Endothelial cell (in vitro differentiated cells): ENCODE measurements at places on chromosomes 11 and 22. TPM values are rescaled to one million over a fixed set of nuclear protein-coding genes. Genes with fewer than 3 reads are reported as not detected.

PIWIL4 gene
- 0.54 TPM for total RNA-seq

SLC22A9 gene
- total RNA-seq: not detected

RIC3 gene
- 5.6 TPM for total RNA-seq

AGBL2 gene
- total RNA-seq: 1.7 TPM

CDC42EP1 gene
- total RNA-seq: 51.2 TPM

NELL1 gene
- total RNA-seq: 0.26 TPM

OR8D1 gene
- total RNA-seq: not detected

BBS1 gene
- 35.8 TPM for total RNA-seq

C11orf97 gene
- not detected for total RNA-seq

POLD3 gene
- total RNA-seq: 16.0 TPM

DNA sequence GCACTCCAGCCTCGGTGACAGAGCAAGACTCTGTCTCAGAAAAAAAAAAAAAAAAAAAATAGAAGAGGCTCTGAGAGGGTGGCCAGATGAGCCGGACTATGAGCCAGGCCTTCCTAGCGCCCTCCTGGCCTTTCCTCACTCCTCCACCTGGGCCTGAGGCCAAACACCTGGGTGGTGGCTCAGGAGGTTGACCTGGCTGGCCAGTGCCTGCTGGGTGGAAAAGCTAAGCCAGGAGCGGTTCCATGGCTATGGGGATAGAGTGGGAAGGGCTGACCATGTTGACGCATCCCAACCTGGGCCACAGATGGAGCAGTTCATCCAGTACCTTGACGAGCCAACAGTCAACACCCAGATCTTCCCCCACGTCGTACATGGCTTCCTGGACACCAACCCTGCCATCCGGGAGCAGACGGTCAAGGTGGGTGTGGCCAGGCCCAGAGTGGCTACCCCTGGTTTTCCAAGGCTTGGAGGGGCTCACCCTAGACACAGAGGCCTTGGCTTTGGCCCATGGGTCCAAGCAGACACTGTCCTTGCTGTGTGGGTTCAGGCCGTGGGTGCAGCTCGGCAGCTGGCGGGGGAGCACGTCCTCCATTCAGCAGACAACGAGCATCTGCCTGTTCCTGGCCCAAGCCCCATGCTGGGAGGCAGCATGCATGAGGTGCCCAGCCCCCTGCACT, 7.6 kb downstream of the SCYL1 start:
- no peak for DNase-seq

DNA sequence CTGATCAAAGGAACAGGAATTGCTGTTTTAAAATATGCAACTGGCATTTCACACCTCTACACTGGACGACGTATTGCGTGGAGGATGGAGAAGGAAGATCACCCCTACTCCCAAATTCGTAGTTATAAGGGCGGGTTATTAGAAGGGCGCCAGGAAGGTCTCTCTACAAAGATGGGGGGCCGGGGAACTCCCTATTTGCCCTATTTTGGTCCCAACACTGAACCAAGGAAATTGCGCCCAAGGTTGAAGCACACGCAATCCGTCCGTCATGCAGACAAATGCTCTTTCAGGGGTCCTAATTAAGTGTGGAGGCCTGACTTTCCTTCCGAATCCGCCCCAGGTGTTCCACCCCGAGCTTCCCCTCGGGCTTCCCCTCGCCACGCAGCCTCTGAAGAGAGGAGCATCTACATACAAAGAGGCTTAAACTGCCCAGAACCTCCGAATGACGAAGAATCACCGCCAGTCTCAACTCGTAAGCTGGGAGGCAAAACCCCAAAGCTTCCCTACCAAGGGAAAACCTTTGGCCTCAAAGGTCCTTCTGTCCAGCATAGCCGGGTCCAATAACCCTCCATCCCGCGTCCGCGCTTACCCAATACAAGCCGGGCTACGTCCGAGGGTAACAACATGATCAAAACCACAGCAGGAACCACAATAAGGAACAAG, 396 bp downstream of the NPAT start:
- DNase-seq: no peak

- no peak for DNase-seq
Measured at GRCh38 chr11:40877256-40877655, 582.2 kb downstream of the LRRC4C start.

DNA sequence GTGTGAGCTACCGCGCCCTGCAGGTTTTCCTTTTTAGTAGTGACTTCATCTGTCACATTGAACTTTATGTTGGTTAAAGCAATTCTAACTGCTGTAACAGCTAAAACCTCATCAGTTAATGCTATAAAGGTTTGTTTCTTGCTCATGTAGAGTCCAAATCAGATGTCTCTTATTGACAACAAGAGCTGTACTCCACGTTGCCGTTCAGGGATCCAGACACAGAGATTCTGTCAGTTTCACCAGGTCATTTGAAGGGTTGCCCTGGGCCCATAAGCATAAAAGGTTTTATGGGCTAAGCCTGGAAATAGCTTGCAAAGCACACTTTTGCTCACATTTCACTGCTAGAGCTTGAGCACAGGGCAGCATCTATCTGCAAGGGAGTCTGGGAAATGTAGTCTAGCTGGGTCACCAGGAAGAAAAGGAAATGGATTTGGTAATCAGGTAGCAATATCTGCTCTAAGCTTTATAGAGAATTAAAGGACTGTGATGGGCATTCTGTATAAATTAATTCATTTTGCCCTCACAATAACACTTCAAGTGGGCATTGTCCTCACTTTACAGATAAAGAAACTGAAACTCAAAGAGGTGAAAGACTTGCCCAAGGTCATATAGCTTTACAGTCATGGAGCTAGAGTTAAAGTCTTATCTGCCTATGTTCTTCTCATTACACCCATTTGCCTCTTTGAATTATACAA, 25.2 kb upstream of the PTPRJ start:
- DNase-seq: no peak

- no peak for DNase-seq
Measured at GRCh38 chr11:134757633-134758032, 345.6 kb upstream of the B3GAT1 start.

GRCh38 chr11:28242596-28242995, 134.4 kb downstream of the METTL15 start:
- DNase-seq: no peak

DNA sequence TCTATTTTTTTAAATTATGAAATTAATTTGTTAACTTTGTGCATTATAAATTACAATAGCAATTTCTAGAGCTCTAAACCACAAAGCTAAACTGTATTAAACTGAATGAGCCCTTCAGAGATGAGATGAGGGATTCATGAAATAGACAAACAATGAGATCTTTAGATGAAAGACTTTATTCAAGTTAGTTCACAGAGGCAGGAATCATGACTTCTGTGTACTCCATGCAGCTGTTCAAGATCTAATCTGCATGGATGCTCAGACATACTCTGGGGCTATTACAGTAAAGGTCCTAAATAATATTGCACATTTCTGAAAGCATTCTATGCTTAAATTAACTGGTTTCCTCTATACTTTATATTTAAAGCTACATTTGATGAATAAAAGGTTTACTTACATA, 122.7 kb downstream of the FCHSD2 start:
- no peak for DNase-seq

DNA sequence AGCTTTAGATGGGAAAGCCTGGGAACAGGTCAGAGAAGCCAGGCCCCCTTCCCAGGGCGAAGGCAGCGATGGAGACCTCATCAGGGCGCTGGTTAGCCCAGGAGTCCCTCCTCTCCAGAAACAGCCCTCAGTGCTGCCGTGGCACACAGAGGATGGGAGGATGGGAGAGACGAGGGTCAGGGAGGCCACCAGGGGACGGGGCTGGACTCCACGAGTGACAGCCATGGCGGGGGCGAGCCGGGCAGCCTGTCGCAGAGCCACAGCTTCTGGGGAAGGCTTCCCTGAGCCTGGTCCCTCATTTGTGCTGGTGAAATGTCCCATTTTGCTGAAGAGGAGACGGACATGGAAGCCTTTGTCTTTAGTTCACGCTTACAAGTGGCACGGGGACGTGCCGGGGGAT, 1390.5 kb downstream of the TBC1D22A start:
- DNase-seq: no peak

DNA sequence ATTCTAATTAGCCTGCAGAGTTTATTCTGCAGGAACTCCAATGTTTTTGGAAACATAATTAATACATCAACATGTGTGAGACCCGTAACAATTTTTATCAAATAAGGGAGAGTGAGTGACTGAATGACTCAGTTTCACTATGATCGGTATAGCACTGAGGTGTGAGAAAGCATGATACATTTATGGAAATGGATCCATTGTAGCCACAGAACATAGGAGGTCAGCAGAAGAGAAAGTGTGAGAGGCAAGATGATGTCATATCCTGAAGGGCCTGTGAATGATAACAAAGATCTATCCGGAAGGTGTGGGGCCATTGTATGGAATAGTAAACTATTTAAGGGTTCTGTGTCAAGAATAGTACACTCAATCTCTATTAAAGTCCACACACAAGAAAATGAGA, 1406.1 kb upstream of the TENM4 start:
- DNase-seq: no peak

DNA sequence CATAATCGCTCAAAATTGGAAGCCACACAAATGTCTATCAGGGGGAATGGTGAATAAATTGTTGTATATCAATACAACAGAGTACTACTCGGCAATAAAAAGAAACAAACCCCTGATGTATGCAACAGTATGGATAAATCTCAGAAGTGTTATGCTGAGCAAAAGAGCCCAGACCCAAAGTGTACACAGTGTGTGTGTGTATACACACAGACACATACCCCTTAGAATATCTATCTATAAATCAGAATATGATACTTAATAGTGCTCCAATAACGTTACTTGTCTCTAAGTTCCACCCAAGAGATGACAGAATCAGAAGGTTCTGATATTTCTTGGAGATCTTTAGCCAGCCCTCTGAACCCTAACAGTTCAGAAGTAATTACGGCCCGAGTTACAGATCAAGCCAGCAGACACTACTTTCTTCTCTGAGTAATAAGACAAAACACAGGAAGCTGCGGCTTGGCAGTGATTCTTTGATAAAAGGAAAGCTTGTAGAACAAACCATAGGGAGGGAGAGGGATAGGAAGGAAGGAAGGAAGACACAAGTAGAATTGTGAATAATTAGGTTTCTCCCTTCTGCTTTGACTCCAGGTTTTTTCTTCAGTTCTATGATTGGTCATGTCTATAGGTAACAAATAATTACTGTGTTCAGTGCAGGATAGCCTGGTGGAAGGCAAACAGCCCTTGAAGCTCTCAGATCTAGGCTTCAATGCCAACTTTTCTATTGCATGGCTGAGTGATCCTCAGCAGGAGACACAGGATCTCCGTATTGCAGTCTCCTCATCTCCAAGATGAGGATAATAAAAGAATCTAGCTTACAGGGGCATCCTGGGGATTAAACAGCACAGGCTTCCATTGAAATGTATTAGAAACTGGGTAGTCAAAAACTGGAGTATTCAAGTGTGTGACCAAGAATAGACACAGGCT, 75.6 kb upstream of the TEAD1 start:
- DNase-seq: no peak

DNA sequence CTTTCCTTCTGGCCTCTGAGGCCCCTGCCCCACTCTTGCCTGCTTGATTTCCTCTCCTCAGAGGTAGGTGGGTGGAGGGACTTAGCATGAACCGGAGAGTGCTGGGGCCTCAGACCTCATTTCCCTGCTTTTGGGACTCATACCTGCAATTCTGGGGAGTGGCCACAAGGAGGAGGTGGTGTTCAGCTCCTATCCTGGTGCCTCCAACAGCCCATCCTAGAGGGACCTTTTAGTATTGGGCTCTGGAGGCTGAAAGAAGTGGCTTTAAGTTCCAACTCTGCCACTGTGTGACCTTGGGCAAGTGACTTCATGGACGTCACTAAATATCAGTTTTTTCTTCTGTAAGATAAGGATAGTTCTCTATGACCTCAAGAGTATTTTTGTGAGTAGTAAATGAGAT, 98.6 kb downstream of the KIAA1671 start:
- no peak for DNase-seq

GRCh38 chr11:72007587-72007986, 8.9 kb downstream of the IL18BP start:
- no peak for DNase-seq

GRCh38 chr22:20247010-20247505, 21.1 kb downstream of the RTN4R start:
- DNase-seq: peak; percentile 22

GRCh38 chr22:37020192-37020479, 594 bp downstream of the MPST start:
- no peak for DNase-seq

DNA sequence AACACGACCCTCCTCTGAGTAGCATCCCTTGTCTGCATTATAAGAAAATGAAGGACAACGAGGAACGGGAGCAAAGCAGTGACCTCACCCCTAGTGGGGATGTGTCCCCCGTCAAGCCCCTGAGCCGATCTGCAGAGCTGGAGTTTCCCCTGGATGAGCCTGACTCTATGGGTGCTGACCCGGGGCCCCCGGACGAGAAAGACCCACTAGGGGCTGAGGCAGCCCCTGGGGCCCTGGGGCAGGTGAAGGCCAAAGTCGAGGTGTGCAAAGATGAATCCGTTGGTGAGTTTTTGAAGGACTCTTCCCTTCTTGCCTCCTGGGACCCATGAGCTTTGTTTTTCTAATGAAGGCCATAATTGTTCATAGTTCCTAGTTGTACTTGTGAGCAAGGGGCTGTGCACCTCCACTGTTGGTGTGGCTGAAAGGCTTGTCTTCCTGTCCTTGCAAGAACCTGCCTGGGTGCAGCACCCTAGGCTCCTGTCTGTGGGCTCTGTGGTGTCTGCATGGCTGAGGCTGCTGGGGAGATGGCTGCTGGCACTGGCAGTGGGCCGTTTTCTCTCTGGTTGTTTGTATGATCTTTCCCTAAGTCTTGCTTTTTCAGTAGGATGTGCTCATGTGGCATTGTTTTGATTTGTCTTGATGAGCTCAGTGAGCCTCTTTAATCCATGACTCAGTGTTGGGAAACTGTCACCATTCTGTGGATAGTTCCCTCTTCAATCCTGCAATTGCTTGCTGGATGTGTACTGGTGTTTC, 10.1 kb downstream of the DGCR8 start:
- no peak for DNase-seq

- peak; percentile 54 for DNase-seq
Measured at GRCh38 chr11:88508759-88509581, 171.4 kb upstream of the CTSC start.

DNA sequence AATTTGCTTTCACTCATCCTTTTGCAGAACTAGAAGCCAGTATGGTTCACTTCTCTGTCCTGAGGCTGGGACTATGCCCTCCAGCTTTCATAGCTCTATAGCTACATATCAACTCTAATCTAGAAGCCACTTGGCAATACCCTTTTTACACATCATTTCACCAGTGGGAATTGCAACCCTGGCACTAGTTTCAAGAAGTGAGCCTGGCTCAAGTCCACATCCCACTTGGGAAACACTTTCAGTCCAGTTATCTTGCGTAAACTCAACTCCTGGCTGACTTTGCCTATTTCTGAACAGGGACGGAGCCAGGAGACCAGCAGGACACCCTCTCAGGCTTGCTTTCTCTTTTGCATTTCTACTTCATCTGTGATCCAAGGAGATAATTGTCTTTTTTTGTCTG, 19.9 kb upstream of the FAT3 start:
- DNase-seq: no peak

DNA sequence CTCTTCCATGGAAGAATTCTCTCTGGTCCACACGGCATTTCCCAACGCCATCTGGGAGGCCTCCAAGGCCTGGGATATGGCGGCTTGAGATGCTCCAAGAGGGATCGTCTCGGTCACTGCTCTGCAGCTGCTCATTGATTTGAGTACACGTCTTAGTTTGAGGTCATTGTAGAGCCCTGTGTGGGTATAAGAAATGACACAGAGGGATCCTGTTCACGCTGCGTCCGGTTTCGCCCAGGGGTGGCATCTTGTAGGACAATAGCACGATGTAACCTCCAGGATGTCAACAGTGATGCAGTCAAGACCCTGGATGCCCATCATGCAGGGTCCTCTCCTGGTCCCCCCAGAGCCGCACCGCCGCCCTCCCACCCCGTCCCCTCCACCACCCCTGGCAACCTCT, 564.6 kb downstream of the BRD1 start:
- DNase-seq: no peak
